ENCODE measurements at places on chromosomes 7 and 10. TPM values are rescaled to one million over a fixed set of nuclear protein-coding genes. Genes with fewer than 3 reads are reported as not detected.

DNA sequence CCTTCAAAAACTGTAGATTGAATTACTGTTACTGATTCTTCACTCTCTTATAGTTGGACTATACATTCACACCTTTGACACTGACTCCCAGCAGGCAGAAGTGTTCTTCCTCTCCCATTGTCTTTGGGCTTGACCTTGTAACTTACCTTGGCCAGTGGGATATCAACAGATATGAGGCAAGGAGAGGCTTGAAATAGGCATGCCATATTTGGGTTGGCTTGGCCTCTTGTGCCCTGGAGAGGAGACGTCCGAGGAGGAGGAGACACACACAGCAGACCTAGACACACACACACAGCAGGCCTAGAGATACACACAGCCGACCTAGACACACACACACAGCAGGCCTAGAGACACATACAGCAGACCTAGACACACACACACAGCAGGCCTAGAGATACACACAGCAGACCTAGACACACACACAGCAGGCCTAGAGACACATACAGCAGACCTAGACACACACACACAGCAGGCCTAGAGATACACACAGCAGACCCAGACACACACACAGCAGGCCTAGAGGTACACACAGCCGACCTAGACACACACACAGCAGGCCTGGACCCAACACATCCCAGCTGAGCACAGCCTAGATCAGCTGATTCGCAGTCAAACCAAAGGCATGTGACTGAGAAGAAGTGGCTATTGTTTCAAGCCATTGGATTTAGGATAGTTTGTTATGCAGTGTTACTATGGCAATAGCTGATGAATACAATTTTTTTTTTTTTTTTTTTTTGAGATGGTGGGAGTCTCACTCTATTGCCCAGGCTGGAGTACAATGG is 12.5 kb upstream of the GNA12 start:
- no peak for DNase-seq

The RGR gene
- total RNA-seq = 1.7 TPM

GRCh38 chr10:96427291-96427690 is 68.5 kb upstream of the OPALIN start:
- no peak for DNase-seq

- no peak for DNase-seq
These were observed 120.0 kb downstream of the SGMS1 start for GRCh38 chr10:50503661-50504320.

The GPR158 gene
- 0.10 TPM for total RNA-seq

The GIMAP5 gene
- total RNA-seq = 11.5 TPM

The VSTM2A gene
- total RNA-seq = 0.20 TPM

- no peak for DNase-seq
These were observed 23.8 kb downstream of the ELN start for GRCh38 chr7:74051629-74052410.

The EPHB6 gene
- 34.7 TPM for total RNA-seq

DNA sequence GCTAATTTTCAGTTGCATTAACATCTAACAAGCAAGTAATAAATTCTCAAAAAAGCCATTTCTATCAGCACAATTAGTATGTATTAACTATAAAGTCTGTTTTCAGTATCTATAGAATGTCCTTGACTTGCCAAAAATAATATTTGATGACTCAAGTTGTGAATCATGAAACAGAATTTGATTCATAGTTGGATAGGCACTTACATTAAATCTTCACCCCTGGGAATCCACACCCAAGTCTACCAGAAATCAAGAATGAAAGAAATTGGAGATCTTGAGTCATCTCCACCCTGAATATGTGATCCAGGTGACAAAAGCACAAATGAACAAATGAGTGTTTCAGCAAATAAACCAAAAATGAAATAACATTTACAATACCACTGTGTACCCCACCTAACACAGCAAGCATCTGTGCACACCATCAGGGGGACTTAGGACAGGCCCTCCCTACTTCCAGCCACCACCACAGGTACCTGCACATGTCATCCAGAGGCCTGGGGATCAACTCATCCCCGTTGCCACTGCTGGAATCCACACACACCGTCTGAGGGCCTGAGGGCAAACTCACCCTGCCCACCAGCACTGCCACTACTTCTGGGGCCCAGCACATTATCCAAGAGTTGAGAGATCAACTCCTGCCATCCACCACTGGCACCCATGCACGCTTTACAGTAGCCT is 160.1 kb downstream of the MTERF1 start:
- DNase-seq = no peak

- DNase-seq = peak; percentile 81
These were observed 872.4 kb downstream of the LRMDA start for GRCh38 chr10:76303682-76304316.

GRCh38 chr7:41383596-41383995 is 319.3 kb downstream of the INHBA start:
- DNase-seq = no peak

DNA sequence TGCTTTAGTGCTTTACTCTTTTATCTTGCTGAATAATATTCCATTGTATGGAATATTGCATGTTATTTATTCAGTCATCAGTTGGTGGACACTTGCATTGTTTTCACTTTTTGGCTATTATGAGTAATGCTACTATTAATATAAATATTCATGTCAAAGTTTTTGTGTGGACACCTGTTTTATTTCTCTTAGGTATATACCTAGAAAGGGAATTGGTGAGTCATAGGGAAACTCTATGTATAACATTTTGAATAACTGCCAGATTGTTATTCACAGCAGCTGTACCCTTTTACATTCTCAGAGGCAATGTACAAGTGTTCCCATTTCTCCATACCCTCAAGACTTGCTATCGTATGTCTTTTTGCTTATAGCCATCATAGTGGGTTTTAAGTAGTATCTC is 268.7 kb downstream of the SEMA3A start:
- DNase-seq = no peak

GRCh38 chr10:88049204-88049603 is 185.8 kb downstream of the PTEN start:
- DNase-seq = no peak

The ELFN1 gene
- total RNA-seq = 3.1 TPM

DNA sequence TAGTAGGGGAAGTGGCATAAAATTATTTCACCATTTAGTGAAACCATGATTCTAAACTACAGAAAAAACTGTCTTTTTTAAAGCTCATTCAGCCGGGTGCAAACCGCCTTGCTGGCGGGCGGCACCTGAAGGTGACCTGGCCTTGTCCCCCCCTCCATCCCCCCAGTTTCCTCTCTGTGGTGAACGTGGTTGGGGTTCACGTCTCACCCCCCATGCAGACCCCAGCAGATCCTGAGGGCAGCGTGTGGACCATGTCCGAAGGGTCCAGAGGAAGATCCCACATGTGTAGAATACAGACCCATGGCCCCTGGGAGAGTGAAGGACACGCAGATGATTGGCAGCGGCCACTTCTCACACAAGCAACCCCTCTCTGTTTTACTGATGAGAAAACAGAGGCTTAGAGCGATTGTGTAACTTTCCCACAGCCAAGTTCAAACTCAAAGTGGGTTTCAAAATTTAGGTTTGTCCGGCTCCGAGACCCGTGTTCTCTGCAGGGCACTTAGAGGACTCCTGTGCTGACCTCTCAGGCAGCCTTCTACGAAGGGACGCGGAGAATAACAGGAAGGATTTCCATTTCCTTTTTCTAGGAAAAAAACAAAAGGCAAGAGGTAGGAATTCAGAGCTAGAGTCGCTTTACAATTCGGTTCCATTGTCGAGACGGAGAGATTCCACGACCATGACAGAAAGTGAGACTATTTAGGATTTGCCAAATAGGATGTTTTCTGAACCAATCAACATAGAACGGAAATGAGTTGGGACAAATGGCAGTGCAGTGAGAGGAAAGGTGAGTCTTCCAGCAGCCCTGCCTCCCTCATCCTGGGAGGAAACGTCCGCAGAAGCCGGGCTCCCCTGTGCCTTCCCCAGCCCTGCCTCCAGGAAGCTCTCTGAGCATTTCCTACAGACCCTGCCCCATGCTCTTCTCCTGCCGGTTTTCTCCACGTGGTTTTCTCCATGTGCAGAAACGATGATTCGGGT is 67.6 kb upstream of the PITRM1 start:
- DNase-seq = no peak

The LBX1 gene
- total RNA-seq = 0.20 TPM

The PLAU gene
- total RNA-seq = 29.1 TPM

GRCh38 chr10:105387971-105388370 is 746.9 kb downstream of the SORCS3 start:
- DNase-seq = no peak

The GDF2 gene
- not detected for total RNA-seq

GRCh38 chr7:51135576-51135975 is 181.0 kb downstream of the COBL start:
- DNase-seq = no peak

- DNase-seq = no peak
These were observed 15.8 kb upstream of the DNMBP start for GRCh38 chr10:100025576-100025975.

DNA sequence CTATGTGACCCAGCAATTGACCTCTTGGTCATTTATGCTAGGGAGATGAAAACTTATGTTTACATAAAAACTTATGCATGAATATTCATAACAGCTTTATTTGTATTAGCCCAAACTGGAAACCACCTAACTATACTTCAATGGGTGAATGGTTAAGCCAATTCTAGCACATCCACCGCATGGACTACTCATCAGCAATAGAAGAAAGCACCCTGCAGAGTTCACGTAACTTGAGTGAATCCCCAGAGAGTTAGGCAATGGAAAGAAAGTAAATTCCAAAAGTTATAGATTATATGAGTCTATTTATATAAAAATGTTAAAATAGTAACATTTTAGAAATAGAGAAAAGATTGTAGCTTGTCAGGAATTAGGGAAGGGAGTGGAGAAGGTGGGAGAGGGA is 60.2 kb upstream of the NRG3 start:
- no peak for DNase-seq

GRCh38 chr10:7239312-7239985 is 171.4 kb downstream of the SFMBT2 start:
- DNase-seq = no peak

The LGI1 gene
- total RNA-seq = 2.6 TPM

The LMOD2 gene
- 16.2 TPM for total RNA-seq

The PON2 gene
- 80.1 TPM for total RNA-seq

DNA sequence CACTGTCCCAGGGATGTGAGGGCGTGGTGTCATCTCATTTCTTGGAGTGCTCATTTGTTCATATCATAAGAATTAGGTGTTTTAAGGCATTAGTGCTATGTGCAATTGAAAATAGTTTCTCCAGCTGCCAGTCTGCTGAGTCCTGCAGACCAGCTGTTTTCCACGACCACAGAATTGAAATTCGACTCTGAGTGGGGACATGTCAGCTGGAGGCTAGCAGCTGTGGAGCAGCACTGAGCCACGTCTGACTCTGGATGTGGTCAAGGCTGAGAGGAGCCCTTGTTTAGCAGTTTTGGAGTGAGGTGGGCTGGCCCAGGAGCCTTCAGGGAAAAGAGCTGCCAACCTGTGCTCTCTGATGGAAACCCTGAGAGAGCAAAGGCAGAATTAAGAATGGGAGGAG is 156.3 kb upstream of the GRB10 start:
- DNase-seq = no peak

GRCh38 chr10:3180355-3181025 is 7.9 kb upstream of the PITRM1 start:
- DNase-seq = no peak

The MYO1G gene
- 2.6 TPM for total RNA-seq

- DNase-seq = no peak
These were observed 461.4 kb downstream of the GRM8 start for GRCh38 chr7:126791306-126791705.

The CUZD1 gene
- 0.59 TPM for total RNA-seq

The KAT6B gene
- 69.3 TPM for total RNA-seq

The ZNF22 gene
- total RNA-seq = 31.3 TPM

The ABCB4 gene
- total RNA-seq = 6.3 TPM

DNA sequence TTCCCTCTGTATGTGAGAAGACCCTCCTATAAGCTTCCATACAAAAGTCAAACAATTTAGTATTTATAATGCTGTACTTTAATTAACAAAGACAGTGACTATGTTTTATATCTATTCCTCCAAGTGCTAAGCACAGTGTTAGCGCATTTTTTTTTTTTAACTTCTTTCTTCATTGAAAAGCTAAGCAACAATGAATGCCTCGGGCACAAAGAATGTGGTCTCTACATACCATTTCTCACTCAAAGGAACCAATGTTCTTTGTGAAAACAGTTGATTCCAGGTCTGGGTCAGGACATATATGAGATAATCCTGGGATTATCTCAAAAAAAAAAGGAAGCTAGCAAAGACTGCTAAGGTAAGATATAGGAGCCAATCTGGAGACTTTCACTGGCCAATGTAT is 26.2 kb upstream of the REEP3 start:
- no peak for DNase-seq

GRCh38 chr7:76121044-76121443 is 73.1 kb downstream of the MDH2 start:
- DNase-seq = no peak

DNA sequence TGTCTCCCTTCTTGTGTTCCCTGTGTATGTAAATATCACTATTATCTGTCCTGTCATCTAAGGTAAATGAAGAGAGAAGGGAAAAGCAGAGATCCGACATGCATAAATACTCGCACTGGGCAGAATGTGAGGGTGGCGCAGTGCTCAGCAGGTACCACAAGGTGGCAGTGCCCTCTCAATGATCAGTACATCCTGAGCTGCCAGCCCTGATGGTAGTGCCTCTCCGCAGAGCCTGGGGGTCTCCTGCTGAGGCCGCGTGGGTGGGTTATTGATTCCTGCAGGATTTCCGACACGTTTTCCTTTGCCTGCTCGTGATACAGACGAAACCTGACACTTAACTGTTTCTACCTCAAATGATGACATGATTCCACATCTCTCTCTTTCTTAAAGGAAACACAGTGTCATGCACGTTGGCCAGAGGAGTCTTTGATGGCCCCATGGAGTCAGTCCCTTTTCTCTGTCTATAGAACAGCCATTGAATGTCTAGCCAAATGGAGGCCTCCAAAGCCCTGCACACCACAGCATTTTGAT is 19.8 kb downstream of the RGR start:
- peak; percentile 29 for DNase-seq

DNA sequence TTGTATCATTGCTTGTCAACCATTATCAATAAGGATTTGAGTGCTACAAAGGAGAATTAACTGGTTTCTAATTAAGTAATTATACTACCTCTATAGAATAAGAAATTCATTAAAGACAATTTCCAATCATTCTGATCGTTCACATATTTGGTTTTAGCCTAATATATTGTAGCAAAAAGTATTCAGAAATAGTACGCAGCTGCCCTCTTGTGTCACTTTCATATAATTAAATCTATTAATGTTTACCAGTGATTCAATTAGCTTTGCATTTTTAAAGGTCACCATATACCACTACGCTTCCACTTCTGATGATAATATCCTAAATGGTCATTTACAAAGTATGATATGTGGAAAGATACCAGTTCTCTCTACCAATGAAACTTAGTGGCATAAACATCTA is 128.3 kb downstream of the NEBL start:
- DNase-seq = peak; percentile 50

GRCh38 chr7:121195874-121196273 is 132.9 kb upstream of the WNT16 start:
- peak; percentile 38 for DNase-seq

The TMEM178B gene
- total RNA-seq = 0.49 TPM

DNA sequence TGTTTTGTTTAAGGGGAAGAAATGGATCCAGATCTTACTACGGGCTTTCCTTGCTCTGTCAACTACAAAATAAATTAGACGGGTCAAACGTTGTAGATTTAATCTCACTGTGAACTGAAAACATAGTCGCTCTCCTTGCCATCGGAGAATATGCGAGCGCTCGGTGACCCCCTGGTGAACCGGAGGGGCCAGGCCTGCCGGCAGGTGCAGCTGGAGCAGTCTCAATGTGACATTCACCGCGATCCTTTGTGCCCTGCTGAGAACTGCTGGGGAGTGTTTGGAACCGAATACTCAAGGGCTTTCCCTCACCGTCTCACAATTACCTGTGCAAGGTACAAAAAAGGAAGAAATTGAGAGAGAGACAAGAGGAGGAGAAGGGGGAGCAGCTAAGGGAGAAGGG is 174.1 kb upstream of the GPR26 start:
- no peak for DNase-seq

The GBX1 gene
- total RNA-seq = 0.30 TPM
